ENCODE measurements at places on chromosomes 3 and 15.

- no peak for DNase-seq
Observed at GRCh38 chr3:5055357-5056110, 66.6 kb upstream of the ARL8B start.

DNA sequence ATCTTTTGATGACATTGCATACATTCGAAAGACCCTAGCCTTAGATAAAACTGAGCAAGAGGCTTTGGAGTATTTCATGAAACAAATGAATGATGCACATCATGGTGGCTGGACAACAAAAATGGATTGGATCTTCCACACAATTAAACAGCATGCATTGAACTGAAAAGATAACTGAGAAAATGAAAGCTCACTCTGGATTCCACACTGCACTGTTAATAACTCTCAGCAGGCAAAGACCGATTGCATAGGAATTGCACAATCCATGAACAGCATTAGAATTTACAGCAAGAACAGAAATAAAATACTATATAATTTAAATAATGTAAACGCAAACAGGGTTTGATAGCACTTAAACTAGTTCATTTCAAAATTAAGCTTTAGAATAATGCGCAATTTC, 16.7 kb downstream of the KCNMB3 start:
- peak; percentile 53 for DNase-seq

- no peak for DNase-seq
Observed at GRCh38 chr3:36596419-36596818, 167.9 kb downstream of the DCLK3 start.

DNA sequence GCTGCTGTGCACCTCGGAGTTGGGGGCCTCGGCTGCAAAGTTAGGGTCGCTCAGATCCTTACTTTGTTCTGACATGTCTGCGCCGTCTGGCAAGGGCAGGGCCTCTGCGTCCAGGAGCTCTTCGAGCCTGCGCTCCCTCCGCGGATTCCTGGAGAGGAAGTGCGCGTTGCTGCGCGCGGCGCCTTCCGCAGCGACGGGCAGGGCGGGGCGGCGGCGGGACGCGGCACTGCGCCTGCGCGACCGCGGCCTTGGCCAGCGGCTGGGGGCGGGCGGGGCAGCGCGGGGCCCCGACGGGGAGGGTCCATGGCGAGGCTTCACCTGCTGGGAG, at the start of gene NDN:
Gene NDN, minus strand, starts transcription at position 163 of the 328 bp plus-strand sequence. Its CDS starts 88 bp downstream, at position 75.
- no peak for DNase-seq

DNA sequence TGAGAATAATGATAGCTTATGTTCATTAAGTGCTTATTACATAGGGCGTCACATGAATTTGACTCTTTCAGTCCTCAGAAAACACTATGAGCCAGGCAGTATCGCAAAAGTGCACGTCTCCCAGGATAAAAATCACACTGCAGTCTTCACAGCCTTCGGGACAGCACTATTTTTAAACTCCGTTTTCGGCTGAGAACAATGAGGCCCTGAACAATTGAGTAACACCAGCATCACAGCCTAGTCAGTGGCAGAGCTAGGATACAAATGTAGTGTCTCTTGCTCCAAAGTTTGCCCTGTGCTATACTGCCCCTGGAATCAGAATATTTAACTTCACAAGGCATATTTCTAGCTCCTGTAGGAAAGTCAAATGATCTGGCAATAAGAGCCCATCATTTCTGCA, 852.1 kb upstream of the SEMA6D start:
- DNase-seq: no peak
